ENCODE measurements at places on chromosomes 7 and 10.

DNA sequence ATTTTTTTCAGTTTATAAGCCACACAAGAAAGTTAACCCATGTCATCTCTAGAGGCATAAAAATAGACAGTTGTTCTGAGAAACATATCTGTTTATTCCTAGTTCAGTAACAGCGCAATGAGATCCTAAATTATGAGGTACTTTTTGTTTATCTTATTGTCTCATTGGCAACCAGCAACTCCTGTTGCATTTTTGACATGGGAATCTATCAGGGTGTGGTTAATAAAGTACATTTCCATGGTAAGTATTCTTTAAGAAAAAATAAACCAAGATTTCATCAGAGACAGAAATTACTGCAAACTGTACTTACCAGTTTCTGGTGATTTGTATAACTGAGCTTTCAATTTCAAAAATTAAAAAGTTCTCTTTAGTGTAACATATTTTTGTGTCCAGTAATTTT lies 9.0 kb downstream of the FAS start:
- DNase-seq = no peak

DNA sequence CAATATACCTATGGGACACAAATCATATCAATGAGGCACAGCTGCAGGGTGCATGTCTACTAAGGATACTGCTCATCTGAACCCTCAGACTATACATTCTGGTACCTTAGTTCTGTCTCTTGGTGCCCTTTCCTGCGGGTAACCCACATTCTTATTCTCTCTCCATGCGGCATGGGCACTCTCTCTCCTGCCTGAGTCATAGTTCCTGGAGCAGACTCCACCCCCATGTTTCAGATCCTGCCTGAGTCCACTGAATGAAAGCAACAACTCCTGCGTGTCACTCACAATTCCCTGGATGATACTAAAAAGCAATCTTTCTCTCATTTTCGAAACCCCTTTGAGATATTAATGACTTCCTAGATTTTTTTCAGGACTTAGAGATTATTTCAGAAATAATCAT lies 653.1 kb upstream of the C7orf33 start:
- DNase-seq = no peak

DNA sequence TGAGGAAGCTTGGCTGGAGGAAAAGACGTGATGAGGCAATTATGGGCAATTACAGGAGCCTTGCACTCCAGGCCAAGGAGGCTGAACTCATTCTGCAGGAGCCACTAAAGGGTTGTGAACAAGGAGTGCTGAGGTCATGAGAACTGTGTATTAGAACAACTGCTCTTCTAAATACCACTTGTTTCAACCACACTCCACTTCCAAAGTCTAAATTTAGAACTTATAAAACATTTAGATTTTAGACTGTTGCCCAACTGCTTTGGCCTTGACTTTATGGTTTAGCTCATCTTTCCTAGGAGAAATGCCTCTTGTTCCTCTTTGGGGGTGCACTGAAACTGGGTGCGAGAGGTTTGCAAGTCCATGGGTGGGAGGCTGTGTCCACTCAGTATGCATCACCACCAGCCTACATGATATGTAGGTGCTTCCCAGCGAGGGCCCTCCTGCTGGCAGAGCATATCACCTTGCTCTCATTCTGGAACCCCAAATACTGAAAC lies 199.7 kb upstream of the AOAH start:
- peak; percentile 29 for DNase-seq

- DNase-seq = no peak
Measured at GRCh38 chr7:102988088-102988487, 75.3 kb downstream of the LRRC17 start.

GRCh38 chr7:98875501-98875900 lies 2.8 kb upstream of the TRRAP start:
- no peak for DNase-seq

DNA sequence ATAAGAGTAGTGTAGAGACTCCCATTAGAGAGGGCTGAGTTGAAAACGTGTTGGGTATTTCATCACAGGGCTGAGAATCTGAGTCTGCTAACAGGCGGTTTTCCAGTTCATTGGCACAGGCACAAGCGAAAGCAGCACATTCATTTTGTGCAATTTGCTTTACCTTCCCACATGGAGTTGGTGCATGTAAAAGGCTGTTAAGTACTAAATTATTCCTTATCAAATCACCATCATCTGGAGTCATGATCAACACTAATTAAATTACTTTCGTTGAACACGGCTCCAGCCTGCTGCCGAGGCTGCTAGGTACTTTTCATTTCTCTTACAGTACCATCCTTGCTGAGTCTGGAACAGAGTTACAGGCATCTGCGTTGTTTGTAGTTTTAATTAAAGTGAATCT lies 43.8 kb downstream of the ETV1 start:
- DNase-seq = no peak

DNA sequence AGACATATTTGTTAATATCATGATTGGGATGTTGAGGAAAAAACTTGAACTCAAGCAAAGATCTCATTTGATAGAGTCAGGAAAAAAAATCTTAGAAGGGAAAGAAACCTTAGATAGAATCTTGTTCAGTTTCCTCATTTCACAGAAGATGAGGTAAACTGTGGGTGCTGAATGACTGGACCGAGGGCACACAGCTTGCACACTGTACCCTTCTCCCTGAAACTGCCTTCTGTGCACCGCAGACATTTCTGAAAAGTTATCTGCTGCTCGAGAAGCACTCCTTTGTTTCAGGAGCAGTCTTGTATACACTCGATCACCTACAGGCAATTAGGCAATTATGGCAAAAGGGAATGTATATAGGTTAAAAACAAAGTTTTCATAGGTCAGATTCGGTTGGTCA lies 167.4 kb downstream of the SKAP2 start:
- no peak for DNase-seq

DNA sequence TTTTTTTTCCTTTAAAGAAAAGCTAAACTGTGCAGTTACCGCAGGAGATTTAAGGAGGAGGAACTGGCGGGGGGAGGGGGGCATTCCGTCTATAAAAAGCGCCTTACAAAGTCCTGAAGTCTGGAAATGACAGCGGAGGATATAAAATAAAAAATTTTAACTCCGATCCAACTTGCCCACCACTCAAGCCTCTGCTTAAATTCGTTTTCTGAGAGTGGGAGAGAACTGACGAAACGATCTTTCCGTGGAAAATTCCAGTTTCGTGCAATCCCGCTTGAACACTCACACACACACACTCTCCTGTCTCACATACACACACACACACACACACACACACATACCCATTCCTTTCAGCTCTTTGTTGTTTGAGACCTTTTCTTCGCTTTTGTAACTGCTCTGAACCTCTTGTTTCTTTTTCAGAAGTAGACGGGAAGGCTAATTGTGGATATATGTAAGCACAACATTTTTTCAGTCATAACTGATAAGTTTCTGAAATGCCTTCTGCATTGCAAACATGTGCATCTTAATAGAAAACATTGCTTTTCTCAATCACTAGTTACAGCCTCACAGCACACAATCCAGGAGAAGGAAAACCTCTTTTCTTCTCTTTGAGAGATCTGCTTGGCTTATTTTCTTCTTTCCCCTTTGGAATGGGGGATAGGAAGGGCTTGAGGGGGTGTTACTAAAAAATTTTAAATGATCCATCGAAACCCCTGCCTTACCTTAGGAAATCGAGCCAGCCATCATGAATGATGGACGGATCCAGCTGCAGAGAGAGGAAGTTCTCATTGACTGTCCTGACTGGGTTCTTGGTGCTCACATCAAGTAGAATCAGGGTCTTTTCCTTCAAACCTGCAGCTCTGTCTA lies 628 bp downstream of the HPSE2 start:
- DNase-seq = no peak

GRCh38 chr7:101747879-101748345 lies 69.5 kb upstream of the CUX1 start:
- DNase-seq = no peak

GRCh38 chr7:37251222-37251621 lies 197.4 kb downstream of the ELMO1 start:
- DNase-seq = peak; percentile 92

DNA sequence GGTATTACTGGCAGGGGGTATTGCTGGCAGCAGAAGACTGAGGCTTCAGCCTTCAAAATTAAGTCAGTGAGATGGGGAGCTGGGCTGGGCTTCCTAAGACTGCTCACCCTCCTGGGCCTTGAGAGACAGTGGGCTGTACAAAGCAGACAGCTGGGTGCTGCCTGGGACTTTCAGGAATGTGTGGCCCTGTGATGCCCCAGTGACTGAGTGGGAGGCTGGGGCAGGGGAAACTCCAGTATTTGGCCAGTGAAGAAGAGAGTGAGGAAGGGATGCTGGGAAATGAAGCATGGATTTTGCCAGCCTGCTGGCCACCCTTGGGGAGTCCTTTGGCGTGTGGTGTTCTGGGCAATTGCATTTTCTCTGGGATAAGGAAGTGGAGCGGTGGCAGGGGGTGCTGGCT lies 442 bp downstream of the ANKRD2 start:
- DNase-seq = no peak

DNA sequence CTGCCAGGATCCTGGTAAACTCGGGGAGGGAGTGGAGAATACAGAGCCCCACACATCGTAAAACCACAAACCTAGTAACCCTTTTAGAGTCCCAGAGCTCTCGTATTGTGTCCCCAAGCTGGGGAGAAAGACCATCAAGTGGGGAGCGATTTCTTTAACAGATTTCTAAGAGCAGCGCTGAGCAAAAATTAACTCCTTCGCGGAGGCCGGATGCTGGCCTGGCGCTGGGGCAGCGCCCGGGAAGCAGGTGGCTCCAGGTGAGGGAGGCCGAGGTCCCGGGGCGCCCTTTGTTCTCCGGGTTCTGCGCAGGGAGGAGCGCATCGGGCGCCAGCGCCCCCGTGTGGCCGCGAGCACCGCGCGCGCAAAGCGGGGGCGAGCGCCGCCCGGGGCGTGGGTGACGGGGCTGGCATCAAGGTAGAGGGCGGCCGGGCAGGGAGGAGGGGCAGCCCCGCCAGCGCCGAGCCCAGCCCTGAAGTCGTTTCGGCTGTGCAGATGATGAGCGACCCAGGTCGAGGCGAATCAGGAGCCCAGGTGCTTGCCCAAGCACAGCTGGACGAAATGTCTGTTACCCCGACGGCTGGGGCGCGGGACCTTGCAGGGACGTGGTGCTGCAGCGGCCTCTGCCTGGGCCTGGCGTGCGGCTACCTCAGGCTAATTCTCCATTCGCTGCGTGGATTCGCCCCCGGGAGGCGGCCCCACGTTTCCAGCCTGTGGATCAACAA lies 10.4 kb upstream of the FGFR2 start:
- DNase-seq = no peak

DNA sequence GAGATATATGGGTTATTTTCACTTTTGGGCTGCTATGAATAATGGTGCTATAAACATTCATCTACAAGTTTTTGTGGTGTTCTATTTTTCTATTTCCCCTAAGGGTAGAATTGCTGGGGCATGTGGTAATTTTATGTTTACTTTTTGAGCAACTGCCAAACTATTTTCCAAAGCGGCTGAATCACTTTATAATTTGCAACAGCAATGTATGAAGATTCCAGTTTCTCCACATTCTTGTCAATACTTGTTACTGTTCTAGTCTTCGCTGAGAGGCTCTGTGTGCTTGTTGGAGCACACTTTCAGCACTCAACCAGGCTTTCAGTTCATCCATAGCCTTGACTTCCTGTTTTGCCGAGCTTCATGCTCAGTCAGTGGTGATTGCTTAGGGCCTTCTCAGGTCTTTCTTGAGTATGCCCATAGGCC lies 39.0 kb downstream of the ADK start:
- DNase-seq = peak; percentile 55

- DNase-seq = no peak
Measured at GRCh38 chr7:76216381-76217082, 14.8 kb downstream of the SRRM3 start.

GRCh38 chr7:157699357-157700013 lies 362.7 kb downstream of the DNAJB6 start:
- DNase-seq = no peak

GRCh38 chr7:85413718-85414117 lies 226.9 kb upstream of the SEMA3D start:
- DNase-seq = no peak

- DNase-seq = no peak
Measured at GRCh38 chr10:19252531-19252930, 203.9 kb downstream of the MALRD1 start.

GRCh38 chr7:45174966-45175765 lies 17.6 kb downstream of the RAMP3 start:
- DNase-seq = no peak

DNA sequence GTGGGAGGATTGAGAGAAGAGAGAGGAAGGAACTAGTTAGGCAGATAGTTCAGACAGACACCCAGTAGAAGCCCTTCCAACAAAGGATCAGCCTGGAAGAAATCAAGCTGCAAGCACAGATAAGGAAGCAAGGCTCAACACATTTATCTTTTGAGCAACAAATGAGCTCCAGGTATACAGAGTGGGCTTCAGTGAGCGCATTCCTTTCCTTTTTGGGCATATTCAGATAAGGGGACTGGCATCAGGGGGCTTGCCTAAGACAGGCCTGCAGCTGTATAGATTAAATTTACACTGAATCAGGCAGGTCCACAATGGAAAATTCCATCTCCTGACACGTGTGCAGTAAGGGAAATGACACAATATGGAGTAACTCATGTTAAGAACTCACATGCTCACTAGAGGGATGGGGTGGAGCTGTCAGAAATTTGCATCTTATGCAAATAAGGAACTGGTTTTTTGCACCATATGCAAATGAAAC lies 147.2 kb downstream of the AKR1D1 start:
- DNase-seq = no peak

GRCh38 chr10:5698062-5698461 lies 13.4 kb downstream of the TASOR2 start:
- no peak for DNase-seq

DNA sequence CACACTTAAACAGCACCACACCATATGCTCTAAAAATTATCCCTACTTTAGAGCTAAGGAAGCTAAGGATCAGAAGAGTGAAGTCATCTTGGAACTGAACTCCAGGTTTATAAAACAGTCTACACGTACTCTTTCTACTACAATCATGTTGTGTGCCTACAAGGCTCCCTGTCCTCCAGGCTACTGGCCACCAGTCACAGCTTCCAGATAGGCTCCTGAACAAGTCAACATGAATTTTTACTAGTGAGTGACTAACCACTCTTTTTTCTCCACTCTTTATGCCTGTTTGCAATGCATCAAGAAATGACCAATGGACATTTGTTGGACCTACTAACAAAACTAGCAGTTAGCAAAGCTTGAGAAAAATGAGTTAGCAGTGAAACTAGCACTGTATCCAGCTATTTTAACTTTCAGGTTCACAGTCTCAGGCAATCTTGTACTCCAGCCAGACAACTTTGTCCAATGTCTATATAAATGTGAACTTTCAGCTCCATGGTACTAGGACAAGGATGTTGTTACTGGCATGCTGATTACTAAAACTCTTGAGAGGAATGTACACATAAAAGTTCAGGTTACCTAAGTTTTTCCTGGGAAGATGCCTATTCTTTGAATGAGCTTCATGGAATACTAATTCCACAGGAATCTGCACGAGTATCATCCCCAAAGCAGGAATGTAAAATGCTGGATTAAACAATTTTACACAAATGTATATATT lies 180.0 kb downstream of the BTAF1 start:
- DNase-seq = no peak
